ENCODE measurements at places on chromosomes 12 and 14.

- no peak for DNase-seq
These were observed 408.2 kb downstream of the AEBP2 start for GRCh38 chr12:19847294-19848059.

- no peak for DNase-seq
These were observed 37.8 kb downstream of the MYO1H start for GRCh38 chr12:109385339-109386058.

DNA sequence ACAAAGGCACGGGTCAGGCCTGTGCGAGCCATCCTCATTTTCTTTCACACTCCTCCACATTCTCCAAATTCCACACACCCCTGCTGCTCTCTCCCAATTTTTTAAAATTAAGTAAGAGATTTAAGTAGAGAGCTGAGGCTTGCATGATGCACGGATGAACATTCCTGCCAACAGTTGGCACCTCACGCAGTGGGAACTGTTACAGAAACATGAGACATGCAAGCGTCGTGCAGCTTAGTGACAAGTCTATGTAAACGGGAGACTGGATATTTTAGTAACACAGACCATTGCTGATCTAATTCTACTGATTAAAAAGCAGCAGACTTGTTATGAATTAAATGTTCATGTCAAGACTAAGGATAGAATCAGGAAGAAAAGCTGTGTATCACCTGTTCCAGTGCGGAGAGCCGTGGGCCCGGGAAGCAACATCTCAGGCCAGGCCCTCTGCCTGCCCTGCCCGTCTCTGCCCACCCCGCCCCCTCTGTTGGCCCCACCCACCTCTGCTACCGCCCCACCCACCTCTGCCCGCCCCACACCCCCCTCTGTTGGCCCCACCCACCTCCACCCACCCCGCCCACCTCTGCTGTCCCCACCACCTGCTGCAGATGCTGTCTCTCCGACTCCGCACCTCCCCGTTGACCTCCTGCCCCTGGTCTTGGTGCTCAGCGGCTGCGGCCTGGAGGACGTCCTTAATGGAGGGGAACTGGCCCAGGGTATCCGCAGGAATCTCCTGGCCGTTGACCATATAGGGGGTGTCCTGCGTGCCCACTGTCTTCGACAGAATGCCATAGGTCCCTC lies 21.2 kb downstream of the GOLGA3 start:
- no peak for DNase-seq

GRCh38 chr12:32586390-32586789 lies 92.7 kb upstream of the DNM1L start:
- DNase-seq: no peak

DNA sequence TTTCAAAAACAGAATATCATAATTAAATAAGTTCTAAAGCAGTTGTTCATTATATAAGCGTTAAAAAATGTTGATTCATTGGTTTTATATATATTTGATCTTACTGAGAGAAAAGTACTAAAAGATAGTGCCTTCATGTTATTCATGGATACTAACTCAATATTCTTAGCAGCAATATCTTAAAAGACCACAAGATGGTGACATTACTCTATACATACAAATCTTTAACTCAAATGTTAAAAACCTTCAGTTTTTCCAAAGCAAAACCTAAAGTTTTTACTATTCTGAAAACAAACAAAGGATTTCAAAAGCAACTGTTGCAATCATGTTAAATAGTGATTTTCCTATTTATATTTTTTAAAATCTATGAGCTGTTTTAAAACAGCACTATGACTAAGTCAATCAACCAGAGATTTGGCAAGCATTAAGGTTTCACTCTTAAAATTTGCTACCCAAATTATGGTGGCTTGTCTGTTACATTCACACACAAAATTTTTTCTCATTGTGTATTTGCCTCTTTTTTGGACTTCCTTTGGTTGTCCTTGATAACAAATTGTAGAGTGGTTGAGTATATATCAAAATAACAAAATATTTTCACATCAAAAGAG lies 50.1 kb upstream of the RERGL start:
- DNase-seq: no peak

- DNase-seq: no peak
These were observed 72.6 kb upstream of the REP15 start for GRCh38 chr12:27623645-27624044.

- no peak for DNase-seq
These were observed 31.9 kb downstream of the KNTC1 start for GRCh38 chr12:122558745-122559641.

- DNase-seq: no peak
These were observed 135.0 kb upstream of the AMIGO2 start for GRCh38 chr12:47214771-47215170.

DNA sequence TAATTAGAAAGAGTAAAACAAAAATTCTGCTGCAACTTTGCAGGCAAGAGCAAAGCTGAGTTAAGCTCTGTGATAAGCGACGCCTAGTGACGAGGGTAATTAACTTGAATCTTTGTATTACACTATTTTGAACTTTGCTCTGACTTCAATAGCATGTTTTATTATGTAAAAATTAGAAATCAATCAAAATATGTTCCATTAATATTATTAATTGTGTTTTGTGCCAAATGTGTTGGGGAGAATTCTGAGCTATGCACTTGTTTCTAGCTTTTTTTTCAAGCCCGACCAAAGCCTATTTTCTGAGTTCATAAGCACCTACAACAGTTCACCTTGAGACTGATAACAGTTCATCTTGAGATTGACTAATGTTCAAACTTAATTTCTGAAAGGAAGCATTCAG lies 90.1 kb upstream of the PDE3A start:
- DNase-seq: no peak

GRCh38 chr12:1277905-1278304 lies 286.9 kb downstream of the ERC1 start:
- DNase-seq: no peak

DNA sequence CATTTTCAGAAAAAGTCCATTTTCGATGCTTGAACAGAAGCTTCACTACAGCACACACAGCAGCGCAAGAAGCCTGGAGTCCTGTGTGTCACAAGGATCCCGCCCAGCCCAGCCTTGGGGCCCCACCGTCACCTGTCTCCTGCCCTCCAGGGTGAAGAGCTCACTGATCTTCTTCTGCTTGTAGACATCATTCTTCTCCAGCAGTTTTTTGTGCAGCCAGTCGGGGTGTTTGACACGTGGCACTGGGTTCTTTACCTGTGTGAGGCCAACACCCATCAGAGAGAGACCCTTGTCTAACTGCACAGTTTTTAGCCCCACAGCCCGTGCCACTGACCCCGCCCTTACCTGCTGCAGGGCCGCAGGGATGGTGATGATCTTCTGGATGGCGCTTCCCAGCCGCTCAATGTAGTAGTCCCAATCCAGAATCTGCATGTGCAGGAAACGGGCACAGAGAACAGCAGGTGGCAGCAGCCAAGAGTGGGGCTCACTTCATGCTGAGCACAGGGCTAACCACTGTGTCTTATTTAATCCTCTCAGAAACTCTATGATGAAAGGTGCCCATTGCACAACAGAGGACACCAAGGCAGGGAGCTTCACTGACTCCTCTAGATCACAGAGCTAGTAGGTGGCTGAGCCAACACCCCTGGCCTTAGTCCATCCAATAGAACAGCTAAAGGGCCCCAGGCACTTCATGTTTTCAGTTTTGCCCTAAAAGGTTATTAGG lies 30.0 kb downstream of the POLE start:
- DNase-seq: no peak

GRCh38 chr12:119713551-119714031 lies 45.7 kb downstream of the PRKAB1 start:
- no peak for DNase-seq
